ENCODE measurements at places on chromosomes 5 and 9.

GRCh38 chr9:9099646-9100045 lies 1300.1 kb upstream of the DMAC1 start:
- DNase-seq = no peak

DNA sequence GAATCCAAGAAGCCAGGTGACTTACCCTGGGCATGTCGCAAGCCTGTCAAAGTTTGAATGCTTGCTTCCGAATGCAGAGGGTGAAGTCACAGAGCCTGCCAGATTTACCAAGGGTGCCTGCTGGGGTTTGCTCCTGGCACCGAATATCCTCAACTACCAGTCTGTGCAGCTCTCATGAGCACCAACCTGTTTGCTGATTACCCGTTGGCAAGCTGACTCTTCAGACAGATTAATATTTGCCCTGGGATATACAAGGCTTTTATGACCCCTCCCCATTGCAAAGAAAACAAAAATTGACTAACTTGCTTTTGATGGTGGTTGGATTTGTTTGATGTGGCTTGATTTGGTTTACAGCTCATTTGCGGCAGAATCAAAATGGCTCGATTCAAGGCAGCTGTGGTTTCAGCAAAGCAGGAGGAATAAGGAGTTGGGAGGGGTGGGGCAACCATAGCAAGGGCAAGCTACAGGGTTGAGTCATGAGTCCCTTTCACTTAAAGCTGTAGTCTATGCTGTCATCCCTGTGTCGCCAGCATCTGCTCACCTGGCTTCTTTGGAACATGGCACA lies 82.3 kb upstream of the AGXT2 start:
- DNase-seq = peak; percentile 91

DNA sequence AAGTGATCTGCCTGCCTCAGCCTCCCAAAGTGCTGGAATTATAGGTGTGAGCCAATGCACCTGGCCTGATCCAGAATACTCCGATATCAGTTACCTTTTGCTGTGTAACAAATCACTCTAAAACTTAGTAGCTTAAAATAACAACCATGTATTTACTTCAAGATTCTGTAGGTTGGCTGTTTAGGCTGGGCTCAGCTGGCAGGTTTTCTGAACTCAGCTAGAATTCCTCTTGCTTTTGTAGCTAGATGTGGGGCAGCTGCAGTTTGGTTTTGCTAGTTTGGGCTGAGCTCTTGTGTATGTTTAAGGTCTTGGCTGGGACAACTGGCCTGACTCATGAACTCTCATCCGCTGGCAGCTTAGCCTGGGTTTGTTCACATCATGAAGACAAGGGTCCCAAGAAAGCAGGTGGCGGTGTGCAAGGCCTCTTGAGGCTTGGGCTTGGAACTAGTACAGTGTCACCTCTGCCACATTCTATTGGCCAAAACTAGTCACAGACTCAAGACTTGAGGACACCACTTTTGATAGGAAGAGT lies 138.3 kb upstream of the SHB start:
- no peak for DNase-seq

GRCh38 chr5:76180814-76181805 lies 97.9 kb downstream of the SV2C start:
- peak; percentile 7 for DNase-seq

DNA sequence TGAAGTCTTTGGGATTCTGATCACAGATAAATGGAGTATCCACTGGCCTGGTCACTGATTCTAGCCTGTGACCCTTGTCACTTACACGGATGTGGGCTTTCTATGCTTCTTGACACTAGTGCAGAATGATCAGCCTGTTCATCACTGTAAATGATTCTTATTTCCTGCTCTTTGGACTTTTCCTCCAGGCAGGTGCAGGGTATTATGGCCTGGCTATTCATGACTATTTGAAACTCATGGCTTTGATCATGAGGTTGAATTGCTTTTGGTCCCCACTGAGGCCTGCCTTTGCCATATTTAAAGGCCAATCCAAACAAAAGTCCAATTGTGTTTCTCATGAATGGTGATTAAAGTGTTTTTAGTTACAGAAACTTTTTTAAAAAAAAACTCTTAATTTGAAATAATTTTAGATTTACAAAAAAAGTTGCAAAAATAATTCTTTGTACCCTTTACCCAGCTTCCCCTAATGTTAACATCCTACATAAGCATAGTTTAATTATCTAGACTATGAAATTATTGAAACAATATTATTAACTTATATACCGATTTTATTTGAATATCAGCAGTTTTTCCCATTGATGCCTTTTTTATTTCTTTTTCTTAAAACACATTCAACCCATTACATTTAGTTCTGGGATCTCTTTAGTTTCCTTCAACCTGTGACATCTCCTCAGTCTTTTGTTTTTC lies 68.1 kb downstream of the GALNT10 start:
- no peak for DNase-seq

DNA sequence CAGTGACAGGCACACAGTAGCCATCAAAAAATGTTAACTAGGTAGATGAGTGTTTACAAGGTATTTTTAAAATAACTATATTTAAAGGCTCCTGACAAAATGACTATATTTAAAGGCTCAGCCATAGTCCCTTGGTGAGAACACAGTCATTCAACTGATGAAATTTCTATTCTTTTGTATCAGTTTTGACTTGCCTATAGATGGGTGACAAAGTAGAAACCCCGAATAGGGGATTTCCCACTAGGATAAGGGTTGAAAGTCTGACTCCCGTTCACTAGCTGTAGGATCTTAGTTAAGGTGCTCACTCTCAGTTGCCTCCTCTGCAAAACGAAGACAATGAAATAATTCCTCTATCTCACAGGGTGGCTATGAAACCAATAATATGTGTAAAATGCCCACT lies 218.2 kb downstream of the TSSK1B start:
- no peak for DNase-seq

- peak; percentile 95 for DNase-seq
These were observed 39.1 kb downstream of the SH3RF2 start for GRCh38 chr5:145975361-145976066.

- DNase-seq = no peak
These were observed 7.8 kb downstream of the HIGD2A start for GRCh38 chr5:176396330-176396729.

GRCh38 chr5:59238126-59238902 lies 655.2 kb downstream of the PDE4D start:
- DNase-seq = no peak
